Stimulated activated CD4-positive, alpha-beta T cell treated with anti-CD3 and anti-CD28 coated beads, Interleukin-2, amount 100 ng/mL, for 48 hours (primary cell): ENCODE measurements at places on chromosomes 7 and 10.
A peak's percentile ranks its signal among the peaks of the same experiment; 100 is the strongest.

DNA sequence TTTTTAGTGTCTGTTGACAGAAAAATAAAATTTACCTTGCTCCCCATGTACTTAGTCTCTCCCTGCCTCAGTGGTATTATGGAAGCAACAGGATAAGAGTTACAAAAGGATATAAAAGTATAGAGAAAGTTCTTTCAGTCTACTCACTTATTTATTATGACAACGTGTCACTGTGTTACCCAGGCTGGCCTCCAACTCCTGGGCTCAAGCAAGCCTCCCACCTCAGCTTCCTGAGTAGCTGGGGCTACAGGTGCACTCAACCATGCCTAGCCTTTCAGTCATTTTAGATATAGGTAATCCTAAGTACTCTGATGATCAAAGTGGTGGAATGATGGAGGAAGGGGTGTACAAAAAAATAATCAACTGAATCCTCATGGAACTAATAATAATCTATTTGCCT lies 215.2 kb upstream of the MKLN1 start:
- no peak for DNase-seq

DNA sequence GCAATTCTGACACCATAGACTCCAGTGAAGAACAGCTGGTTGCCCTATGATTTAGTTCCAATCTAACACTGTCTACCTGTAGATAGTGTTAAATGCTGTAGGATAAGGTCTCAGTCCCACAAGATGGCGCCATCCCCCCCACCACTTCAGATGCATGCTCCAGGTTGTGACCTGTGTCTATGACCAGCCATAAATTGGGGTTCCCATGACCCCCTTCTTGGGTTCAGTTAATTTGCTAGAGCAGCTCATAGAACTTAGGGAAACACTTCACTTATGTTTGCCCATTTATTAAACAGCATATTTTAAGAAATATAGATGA lies 13.1 kb downstream of the CCSER2 start:
- no peak for DNase-seq

- no peak for DNase-seq
These were observed 80.4 kb downstream of the UPF2 start for GRCh38 chr10:11962176-11962575.

DNA sequence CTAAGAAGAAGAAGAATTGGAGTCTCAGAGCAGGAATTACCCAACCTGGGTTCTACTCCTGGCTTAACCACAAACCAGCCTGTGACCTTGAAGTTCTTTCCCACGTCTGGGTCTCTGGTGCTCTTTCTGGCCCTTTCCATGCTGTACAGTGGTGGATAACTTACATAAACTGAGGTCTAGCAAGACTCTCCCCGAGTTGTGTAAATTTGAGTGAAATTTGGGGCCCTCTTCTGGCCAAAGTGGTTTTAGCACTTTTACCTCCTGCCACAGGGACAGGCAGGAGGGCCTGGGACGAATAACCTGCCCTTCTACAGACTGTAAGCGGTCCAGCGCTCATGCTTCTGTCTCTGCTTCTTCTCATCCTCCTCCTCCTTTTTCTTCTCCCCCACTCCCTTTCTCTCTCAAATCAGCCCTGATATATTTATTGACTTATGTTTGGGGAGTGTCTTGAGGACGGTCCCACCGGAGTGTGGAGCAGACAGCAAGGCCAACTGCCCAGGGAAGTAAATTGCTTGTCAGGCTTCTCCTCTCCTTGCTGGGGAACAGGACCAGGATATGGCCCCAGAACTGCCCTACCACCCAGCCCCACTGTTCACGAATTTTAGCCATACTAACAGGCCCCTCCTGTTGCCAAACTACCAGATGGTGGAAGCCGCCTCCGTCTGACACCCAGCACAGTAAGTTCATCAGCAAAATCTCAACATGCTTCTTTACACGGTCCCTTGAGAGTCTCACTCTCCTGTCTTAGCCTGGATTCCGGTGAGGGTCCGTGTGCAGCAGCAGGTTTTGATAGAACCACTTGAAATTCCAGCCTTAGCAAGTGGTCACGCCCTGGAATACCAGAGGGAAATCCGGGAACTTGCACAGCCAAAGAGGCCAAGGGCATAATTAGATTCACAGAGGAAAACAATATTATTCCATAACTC lies 4.0 kb upstream of the SH3PXD2A start:
- DNase-seq: peak; percentile 59

GRCh38 chr10:72834183-72834825 lies 59.2 kb upstream of the OIT3 start:
- peak; percentile 6 for DNase-seq

DNA sequence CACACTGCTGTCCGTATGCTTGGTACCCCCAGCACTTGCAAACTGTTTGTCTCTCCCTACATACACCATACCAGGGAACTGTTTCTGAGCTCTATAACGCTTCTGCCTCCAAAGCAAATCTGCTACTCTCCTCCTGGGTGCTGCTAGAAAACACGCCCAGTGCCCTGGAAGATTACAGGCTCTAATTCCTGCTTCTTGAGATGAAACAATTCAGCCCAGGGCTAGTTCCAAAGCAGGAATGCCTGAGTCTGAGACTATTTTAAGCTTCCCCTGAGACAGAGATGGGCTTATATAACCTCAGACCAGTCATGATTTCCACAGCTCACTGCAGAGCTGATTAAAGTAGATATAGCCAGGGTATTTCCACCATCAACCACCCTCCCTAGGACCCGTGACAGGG lies 327.1 kb downstream of the GPR158 start:
- no peak for DNase-seq

GRCh38 chr7:64559206-64559605 lies 3.7 kb downstream of the ZNF680 start:
- no peak for DNase-seq

GRCh38 chr10:29309465-29309864 lies 20.6 kb downstream of the LYZL1 start:
- no peak for DNase-seq

DNA sequence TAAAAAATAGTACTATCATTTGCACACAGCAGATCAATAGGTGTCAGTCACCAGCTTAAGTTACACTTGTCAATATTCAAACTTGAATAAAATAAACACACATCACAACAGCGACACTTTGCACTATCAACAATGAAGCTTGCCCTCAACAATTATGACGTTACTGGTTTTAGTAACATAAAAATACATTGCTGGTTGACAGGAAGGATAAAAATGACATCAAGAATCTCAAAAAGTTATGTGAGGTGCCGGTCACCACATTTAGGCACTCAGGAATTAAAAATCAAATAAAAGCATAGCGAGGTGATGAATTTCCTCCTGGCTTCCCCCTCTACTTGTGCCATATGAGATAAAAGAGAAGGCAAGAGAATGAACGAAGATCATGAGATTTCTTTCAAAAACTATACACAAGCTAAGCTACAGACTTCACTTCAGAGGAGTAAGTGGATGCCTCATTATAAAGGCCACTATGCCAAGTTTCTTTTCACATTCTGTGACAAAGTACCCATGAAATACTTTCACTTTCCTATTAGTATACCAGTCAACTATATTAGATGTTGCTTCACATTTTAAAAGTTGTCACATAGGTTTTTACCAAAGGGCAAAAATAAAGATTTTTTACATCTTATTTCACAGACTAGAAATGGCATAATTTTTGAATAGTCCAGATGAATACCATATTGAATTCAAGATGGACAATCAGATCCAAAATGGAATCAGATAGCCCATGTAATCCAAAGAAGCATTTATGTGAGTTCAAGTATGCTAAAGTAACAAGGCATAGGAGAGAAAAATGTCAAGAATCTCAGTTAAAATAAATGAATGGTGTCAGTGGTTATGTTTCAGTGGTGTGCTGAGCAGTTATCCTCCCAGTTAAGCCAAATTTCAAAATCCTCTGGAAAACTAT lies 3.6 kb downstream of the CCDC71L start:
- no peak for DNase-seq

- no peak for DNase-seq
These were observed 2.0 kb downstream of the MASTL start for GRCh38 chr10:27157150-27157549.

DNA sequence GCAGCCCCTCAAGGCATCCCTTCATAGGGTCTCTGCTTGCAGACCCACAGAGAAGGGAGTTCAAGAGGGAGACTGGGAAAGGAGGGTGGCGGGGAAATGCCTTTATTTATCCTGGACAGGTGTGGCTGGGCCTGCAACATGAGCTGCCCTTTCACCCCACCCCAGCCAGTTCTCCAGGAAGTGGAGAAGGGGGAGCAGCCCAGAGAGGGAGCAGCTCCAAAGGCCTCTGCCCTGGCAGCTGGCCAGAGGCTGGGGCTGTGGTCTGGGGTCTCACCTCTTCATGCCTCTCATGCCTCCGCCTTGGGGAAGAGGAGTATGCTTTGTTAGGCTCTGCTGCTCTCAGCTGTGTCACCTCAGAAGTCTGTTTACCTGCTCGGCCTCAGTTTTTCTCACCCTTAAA lies 3.1 kb downstream of the LDB3 start:
- DNase-seq: no peak

GRCh38 chr10:114816308-114816707 lies 5.3 kb upstream of the FHIP2A start:
- DNase-seq: no peak

- DNase-seq: no peak
These were observed 126.3 kb upstream of the CELF2 start for GRCh38 chr10:10891124-10892082.

GRCh38 chr10:1687623-1688150 lies 49.6 kb downstream of the ADARB2 start:
- DNase-seq: no peak

DNA sequence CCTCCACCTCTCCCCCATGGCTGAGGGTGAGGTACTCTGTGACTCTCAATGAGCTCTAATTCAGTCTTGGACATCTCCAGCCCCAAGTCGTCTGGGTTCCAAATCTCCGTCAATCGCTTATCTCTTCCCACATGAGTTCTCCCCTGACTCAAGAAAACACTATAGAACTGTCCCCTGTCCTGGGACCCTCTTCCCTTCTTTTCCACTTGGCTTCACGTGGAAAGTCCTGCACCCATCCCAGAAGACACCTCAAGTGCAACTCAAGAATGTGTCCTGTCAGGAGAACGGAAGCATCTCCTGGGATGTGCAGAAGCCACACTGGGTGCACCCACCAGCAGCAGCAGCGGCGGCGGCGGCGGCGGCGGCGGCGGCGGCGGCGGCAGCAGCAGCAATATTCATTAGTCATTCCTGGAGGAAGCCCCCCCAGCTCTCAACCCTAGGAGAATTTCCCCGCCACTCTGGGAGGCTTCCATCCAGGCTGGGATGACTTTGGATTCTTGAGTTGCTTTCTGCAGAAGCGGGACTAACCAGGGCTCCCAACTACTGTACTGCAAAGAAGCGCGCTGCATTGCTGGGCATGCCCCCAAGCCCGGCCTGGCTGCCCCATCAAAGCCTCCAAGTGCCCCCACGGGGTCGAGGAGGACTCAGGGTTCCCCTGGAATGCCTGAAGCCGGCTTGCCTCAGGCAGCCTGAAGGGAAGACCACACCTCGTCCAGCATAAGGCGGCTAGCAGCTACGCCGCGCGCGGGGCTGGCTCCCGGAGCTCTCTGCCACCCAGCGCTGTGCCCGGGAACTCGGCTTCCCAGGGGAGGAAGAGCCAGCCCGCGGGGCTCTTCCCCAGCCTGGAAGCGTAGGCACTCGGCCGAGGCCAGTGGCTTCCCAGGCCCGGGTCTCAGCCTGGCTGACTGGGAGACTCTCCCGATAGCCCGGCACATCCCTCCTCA lies 1.0 kb downstream of the CRTAC1 start:
- DNase-seq: no peak

- DNase-seq: no peak
These were observed 73.7 kb upstream of the SKAP2 start for GRCh38 chr7:26937939-26938623.

DNA sequence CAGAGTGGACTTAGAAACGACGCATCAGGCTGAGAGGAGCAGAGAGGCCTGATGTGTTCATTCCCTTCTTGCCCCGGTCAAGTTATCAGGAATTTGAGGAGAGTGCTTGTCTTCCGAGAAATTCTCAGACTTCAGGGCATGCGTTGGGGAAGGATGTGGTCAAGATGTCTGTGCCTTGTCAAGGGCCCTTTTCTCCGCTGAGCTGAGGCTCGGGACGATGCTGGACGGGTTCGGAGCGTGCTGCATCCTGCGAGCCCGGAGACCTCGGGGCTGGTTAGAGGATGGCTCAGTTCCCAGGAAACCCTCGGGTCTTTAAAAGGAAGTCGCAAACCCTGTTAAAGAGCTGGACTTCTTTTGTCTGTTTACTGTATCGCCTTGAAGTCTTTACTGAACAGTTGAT lies 325.4 kb downstream of the ADARB2 start:
- no peak for DNase-seq

DNA sequence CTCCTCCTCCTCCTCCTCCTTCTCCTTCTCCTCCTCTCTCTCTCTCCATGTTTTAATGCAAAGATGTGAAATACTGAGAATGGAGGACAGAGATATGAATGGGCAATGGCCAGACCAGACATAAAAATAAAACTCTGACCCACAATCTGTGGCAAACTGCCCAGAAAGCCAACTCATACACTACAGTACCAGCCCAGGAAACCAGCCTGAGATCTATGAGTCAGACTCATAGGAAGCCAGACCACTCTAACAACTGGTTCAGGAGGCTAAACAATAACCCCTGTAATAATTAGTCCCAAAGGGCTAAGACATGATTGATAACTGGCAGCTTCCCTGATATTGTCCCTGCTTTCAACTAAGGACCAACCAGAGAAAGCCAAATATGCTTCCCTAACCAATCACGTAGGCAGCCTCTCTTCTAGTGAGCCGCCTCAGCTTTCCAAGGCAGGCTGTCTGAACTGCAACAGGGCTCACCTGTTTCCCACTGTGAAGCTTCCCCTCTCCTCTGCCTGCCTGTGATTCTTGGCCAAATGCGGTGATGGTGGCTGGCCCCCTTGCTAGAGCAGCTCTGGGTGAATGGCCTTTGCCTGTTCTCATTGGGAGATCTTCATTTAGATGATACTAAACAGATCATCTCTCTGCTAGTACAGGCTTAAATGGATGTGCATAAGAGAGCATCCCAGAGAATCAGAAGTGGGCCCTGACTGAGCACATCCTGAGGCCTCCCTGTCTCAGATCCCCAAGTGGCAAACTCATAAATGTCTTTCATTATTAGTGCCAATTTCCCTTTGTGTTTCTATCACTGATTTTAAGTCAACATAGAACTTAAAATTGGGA lies 817.6 kb downstream of the TNS3 start:
- no peak for DNase-seq

- DNase-seq: no peak
These were observed 8.1 kb downstream of the ADAP1 start for GRCh38 chr7:946256-946996.

DNA sequence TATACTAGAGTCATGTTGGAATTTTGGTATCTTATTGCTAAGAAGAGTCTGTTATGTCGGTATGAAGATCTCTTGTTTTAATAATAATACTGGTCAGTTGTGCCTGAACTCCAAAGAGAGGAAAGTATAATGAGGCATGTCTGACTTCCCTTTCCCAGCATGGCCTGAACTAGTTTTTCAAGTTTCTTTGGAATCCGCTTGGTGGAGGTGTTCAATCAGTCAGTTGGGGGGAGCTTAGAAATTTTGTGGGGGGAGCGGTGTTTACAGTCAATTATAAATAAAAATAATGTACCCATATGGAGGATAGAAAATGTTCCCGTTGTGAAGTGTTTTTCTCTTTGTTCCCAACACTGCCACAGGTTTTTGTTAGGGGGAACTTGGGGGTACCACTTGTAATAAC lies 1.5 kb upstream of the TRDMT1 start:
- DNase-seq: no peak

- peak; percentile 43 for DNase-seq
These were observed 941 bp upstream of the LUC7L2 start for GRCh38 chr7:139358541-139359365.
